ENCODE measurements at places on chromosomes 1 and 21.

- no peak for DNase-seq
Observed at GRCh38 chr21:26408511-26408910, 164.6 kb downstream of the CYYR1 start.

DNA sequence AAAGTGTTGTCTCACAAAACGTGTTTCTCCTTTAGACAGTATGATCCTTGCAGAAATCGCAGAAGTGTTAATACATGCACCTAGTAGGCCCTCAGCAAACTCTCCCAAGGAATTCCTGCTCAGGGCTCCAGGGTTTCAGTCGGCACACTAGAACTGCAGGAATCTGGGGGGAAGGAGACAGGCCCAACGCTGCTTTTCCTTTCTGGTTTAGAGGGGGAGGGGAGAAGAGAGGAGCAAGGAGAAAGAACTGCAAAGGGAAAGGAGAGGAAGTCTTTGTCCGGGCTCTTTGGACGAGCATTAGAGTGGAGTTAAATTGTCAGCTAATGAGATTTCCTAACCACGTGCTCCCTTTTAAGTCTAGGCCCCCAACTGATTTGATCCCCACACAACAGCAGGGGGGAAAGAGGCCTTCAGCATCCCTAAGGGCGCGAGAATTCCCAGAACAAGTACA is 103.7 kb upstream of the SOD1 start:
- DNase-seq: no peak

GRCh38 chr1:10415211-10415930 is 14.9 kb upstream of the CENPS start:
- peak; percentile 24 for DNase-seq

GRCh38 chr1:91104712-91105111 is 82.9 kb upstream of the ZNF644 start:
- DNase-seq: no peak

DNA sequence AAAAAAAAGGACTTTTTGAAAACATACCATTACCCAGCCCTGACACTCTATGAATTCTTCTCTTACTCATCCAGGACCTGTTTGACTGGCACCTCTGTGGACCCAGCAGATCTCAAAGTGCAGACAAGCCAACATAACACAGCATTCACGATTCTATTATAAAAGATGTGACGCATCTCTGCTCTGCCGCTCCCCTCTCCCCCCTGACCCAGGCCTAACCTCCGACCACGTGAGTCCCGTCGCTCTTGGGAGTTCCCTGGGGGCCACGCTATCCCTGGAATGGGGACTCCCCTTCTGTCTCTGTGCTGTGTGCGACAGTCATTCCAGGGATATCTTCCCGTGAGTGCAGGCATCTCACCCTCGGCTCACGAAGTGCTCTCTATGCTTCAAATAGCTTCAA is 21.1 kb downstream of the LRRC38 start:
- no peak for DNase-seq

DNA sequence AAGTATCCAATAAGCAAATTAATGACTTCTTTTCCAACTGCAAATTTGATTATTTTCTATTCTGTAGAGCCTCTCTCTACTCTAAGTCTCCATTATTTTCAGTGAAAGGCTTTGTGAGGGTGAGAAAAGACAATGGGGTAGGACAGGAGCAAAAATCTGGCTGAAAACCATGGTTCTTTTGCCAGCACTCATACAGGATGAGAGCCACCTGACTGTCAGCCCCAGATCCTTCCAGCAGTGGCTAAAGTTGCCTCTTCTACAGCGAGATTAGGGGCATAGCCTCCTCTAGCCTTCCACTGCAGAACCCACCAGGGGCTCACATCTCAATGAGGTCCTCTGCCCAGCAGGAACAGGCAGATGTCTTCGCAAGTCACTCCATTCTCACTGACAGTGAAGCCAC is 23.7 kb downstream of the NMNAT2 start:
- DNase-seq: no peak

DNA sequence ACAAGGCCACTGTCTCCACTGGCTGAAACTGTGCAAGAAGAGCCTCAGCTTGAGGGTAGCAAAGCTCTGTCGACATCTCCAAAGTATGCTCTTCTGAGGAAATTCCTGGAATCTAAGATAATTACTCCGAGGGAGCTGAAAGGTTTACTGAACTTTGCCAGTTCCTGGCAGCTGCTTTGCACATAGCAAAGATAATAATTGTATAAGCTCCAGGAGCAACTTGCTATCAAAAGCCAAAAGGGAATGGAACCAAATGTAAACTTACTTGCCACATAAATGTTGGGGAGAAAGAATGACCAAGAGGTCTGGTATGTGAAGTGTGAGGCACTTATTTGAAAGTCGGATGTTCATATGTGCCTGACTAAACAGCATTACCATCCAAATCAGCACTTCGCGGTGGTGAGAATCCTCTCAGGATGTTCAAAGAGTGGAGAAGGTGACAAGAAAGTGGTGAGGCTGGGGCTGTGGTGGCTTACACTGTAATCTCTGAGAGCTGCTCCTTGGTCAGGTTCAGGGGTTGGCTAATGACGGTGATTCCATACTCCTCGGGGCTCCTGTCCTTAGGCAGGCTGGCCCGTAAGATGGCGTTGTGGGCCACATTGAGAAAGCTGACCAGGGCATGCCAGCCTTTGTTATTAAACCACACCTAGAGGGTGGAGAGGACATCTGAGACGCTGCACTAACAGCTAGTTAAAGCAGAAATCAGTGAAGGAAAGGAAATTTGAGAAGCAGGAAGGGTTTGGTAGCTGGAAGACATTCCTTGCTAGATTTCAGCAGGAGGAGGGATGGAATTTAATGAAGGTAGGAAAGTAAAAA is 100.0 kb downstream of the ABCA4 start:
- no peak for DNase-seq

- DNase-seq: no peak
Observed at GRCh38 chr1:156929596-156930238, 9.3 kb downstream of the LRRC71 start.

GRCh38 chr1:44288883-44289282 is 66.2 kb downstream of the ERI3 start:
- DNase-seq: no peak

GRCh38 chr21:38376235-38376634 is 119.4 kb downstream of the KCNJ15 start:
- DNase-seq: no peak

DNA sequence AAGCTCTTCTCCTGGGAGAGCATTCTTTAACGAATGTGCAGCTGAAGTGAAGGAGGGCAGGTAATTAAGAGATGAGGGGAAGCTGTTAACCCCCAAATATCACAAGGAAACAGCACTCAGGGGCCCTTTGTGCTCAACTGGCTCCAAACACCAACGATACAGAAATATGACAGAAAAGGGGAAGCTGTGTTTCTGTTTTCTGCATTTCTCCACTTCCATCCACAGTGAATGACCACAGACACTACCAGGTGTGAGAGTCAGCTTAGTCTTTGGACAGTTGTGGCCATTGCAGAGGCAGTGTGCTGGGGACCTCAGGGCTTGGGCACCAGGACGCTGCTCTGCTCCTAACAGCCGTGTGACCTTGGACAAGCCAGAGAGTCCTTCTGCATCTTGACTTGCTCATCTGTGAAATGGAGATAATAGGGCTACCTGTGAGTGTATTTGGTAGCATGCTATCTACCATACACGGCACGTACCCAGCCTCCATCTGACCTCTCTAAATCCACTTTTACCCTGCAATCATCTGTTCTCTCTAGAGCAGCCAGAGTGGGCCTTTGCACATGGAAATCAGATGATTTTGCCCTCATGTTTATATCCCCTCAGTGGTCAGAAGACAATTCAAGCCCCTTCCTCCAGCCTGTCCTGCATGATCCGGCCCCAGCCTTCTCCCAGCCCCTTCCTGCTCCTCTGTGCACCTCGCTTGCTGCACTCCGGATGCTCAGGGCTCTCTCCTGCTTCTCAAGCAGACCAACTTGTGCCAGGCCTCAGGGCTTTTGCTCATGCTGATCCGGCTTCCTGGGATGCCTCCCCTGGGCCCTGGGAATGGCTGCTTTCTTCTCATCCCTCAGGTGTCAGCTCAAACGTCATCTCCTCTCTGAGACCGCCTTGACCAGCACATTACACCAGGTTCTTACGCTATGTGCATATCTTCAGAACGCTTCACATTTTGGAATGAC is 4.7 kb upstream of the TINAGL1 start:
- no peak for DNase-seq

GRCh38 chr1:39842030-39842678 is 41.1 kb downstream of the TRIT1 start:
- no peak for DNase-seq
